Cerebellum (tissue), 4 donors: ENCODE measurements at places on chromosomes 12 and 14. TPM values are rescaled to one million over a fixed set of nuclear protein-coding genes. Genes with fewer than 3 reads are reported as not detected.

- no peak for DNase-seq
Measured at GRCh38 chr12:22765421-22766130, 140.6 kb downstream of the ETNK1 start.

GRCh38 chr14:51131516-51131915 is 36.6 kb upstream of the TRIM9 start:
- DNase-seq, result no peak

- peak; percentile 48 for DNase-seq
Measured at GRCh38 chr12:2832550-2833127, 2.2 kb downstream of the NRIP2 start.

- no peak for DNase-seq
Measured at GRCh38 chr12:64716371-64716770, 42.8 kb downstream of the GNS start.

- DNase-seq, result no peak
Measured at GRCh38 chr12:57455374-57456144, 452 bp downstream of the INHBE start.

DNA sequence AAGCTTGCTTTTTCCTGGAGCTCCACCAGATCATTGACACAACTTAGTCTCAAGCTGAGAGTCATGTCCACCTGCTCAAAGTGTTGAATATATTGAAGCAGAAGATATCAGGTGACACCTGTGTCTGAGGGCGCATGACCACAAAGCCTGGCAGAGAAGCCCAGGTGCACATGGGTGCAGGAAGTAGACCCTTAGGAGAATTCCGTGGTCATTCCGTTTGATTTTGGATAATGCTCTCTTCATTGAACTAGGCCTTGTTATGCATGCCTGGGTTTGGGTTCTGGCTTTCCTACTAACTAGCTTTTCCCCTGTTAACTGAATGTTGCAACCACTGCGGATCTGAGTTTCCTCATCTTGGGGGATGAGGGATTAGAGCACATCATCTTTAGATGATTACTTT is 7.1 kb downstream of the ARHGDIB start:
- DNase-seq, result no peak

CPNE8 gene
- 36.2 TPM for total RNA-seq

NELL2 gene
- total RNA-seq, result 554 TPM

PLEKHD1 gene
- total RNA-seq, result 1.3 TPM

FAM90A1 gene
- total RNA-seq, result 0.09 TPM

LRTM2 gene
- total RNA-seq, result 3.5 TPM

TMEM253 gene
- total RNA-seq, result not detected
